HepG2 (cell line): ENCODE measurements at places on chromosomes 3 and 15. TPM values are rescaled to one million over a fixed set of nuclear protein-coding genes. Genes with fewer than 3 reads are reported as not detected.

Gene FGD5
- polyA plus RNA-seq = 0.17 TPM in 1 of 2 replicates, not detected in the other

Gene CSTA
- 3.9 and 4.9 TPM in 2 replicates for polyA plus RNA-seq

Gene PLA1A
- polyA plus RNA-seq = 0.16 and 0.18 TPM in 2 replicates

Gene C3orf20
- polyA plus RNA-seq = 0.03 and 0.08 TPM in 2 replicates

Gene NR2E3
- polyA plus RNA-seq = not detected in 2 replicates

Gene GOLGA8G
- polyA plus RNA-seq = not detected in 2 replicates

Gene ERICH6
- polyA plus RNA-seq = 0.03 TPM in 1 of 2 replicates, not detected in the other

Gene PIGX
- 9.8 and 13.2 TPM in 2 replicates for polyA plus RNA-seq

Gene NXPE3
- polyA plus RNA-seq = 3.5 and 3.6 TPM in 2 replicates

Gene TGM4
- polyA plus RNA-seq = 0.07 and 0.10 TPM in 2 replicates

Gene IGSF10
- 0.12 and 0.16 TPM in 2 replicates for polyA plus RNA-seq

Gene GOLGA6L7
- polyA plus RNA-seq = not detected in 2 replicates

Gene PAQR9
- 3.7 and 8.4 TPM in 2 replicates for polyA plus RNA-seq

Gene KIF7
- 1.5 and 2.2 TPM in 2 replicates for polyA plus RNA-seq

Gene REC114
- polyA plus RNA-seq = not detected in 2 replicates

Gene ASB14
- polyA plus RNA-seq = not detected in 2 replicates

Gene ZIC4
- polyA plus RNA-seq = not detected in 2 replicates

Gene SNTN
- not detected in 2 replicates for polyA plus RNA-seq

Gene BCHE
- not detected in 2 replicates for polyA plus RNA-seq

Gene SCAPER
- 4.3 and 4.5 TPM in 2 replicates for polyA plus RNA-seq

Gene PLOD2
- polyA plus RNA-seq = 117 and 161 TPM in 2 replicates

Gene TFDP2
- polyA plus RNA-seq = 9.9 and 17.9 TPM in 2 replicates

Gene FBN1
- polyA plus RNA-seq = 0.81 and 1.5 TPM in 2 replicates

Gene EHHADH
- 14.1 and 14.5 TPM in 2 replicates for polyA plus RNA-seq

Gene MGLL
- not detected in 2 replicates for polyA plus RNA-seq

Gene GOLGA8S
- polyA plus RNA-seq = 0.03 and 0.04 TPM in 2 replicates

Gene PCCB
- 65.7 and 84.1 TPM in 2 replicates for polyA plus RNA-seq

Gene KAT2B
- 1.4 and 1.7 TPM in 2 replicates for polyA plus RNA-seq

Gene MORC1
- not detected in 2 replicates for polyA plus RNA-seq

Gene PLSCR5
- polyA plus RNA-seq = 0.22 and 0.50 TPM in 2 replicates

Gene SLCO3A1
- polyA plus RNA-seq = not detected in 2 replicates

Gene SLC22A14
- 0.03 TPM in 1 of 2 replicates, not detected in the other for polyA plus RNA-seq

Gene KLHL40
- polyA plus RNA-seq = not detected in 2 replicates

Gene HYKK
- 3.5 and 3.6 TPM in 2 replicates for polyA plus RNA-seq

Gene NLGN1
- not detected in 2 replicates for polyA plus RNA-seq

Gene SEMA5B
- 0.04 TPM in 1 of 2 replicates, not detected in the other for polyA plus RNA-seq

Gene GNAI2
- polyA plus RNA-seq = 66.1 and 66.2 TPM in 2 replicates

Gene LEKR1
- polyA plus RNA-seq = 0.39 and 0.49 TPM in 2 replicates

Gene SAMMSON
- not detected in 2 replicates for polyA plus RNA-seq

Gene PLSCR2
- polyA plus RNA-seq = not detected in 2 replicates

Gene ECT2
- 12.0 and 21.6 TPM in 2 replicates for polyA plus RNA-seq

Gene SERINC4
- polyA plus RNA-seq = 0.04 TPM in 1 of 2 replicates, not detected in the other

Gene TMEM108
- not detected in 2 replicates for polyA plus RNA-seq

Gene ZBED2
- polyA plus RNA-seq = not detected in 2 replicates

Gene FES
- polyA plus RNA-seq = 4.0 and 4.3 TPM in 2 replicates

Gene C3orf49
- not detected in 2 replicates for polyA plus RNA-seq

Gene UROC1
- polyA plus RNA-seq = 1.3 and 2.0 TPM in 2 replicates

Gene PTX3
- polyA plus RNA-seq = not detected in 2 replicates

Gene P2RY13
- polyA plus RNA-seq = not detected in 2 replicates
